ENCODE measurements at places on chromosomes 1 and 21.

GRCh38 chr21:38310646-38311485, 54.1 kb downstream of the KCNJ15 start:
- no peak for DNase-seq

- DNase-seq = no peak
Measured at GRCh38 chr1:17581389-17582123, 42.1 kb downstream of the ARHGEF10L start.

DNA sequence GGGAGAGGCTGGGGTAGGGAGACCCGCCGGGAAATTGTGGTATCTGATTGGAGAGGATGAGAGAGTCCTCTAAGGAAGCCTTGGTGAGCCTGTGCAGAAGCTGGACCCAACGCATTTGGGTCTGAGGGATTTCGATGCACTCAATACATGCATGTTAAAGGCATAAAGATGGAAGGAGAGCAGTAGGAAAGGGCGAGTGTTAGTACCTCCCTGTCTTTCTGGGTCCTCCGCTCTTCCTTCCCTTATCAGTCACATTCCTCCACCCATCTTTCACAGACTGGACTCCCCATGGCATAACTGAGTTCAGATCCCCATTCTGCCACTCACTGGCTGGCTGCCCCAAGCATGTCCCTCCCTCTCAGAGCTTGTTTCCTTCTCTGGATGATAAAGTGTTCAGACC, 7.3 kb downstream of the RGS16 start:
- DNase-seq = no peak

DNA sequence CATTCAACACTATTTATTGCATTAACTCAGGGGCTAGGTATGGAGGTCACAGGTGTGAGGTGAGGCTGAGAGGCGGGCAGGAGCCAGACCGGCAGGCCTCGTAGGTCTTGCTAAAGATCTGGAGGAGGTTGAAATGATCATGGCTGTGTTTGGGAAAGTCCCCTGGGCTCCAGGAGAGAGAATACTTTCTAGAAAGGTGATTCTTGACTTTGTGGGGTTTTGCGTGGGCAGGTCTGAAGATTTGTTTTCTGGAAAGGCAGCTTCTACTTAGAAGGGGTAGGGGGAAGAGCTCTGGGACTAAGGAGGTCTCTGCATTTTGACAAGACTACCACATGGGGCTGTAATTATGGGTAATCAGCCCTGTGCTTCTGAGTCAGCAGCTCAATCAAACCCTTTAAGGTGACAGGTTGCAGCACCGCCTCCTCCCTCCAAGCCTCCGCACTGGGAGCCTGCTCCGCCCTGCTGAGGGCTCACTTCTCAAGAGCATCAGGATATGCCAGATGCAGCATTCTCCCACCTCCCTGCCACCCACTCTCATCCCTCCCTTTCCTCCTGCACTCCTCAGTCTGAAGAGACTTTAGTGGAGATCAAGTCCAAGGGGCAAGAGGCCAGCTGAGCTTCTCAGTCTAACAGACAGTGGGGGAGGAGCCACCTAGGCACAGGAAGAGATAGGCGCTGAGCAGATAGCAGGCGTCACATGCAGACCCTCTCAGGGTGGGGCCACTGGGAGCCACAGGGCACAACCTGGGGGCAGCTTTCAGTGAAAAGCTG, 30.5 kb downstream of the SLC30A1 start:
- peak; percentile 11 for DNase-seq

GRCh38 chr1:244807138-244807537, 28.3 kb upstream of the COX20 start:
- no peak for DNase-seq

- DNase-seq = peak; percentile 53
Measured at GRCh38 chr1:201530741-201531531, 8.0 kb upstream of the NAV1 start.

DNA sequence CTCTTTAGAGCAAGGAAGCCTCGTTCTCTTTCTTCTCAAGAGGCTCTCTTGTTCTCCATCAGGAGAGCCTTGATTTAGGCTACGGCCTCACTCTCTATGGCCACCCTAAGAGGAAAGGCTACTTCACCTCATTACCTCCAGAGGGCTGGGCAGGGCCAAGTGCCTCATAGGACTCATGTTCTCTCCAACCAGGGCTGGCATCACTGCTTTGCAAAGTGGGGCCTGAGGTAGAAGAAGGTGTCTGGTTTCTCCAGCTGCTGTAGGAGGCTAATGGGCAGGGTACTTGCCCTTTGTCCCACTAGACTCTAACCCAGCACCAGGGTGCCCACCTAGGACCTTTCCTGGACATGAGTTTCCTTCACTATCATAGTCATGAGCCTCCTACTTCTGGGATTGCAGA, 2.1 kb upstream of the ATXN7L2 start:
- DNase-seq = no peak

DNA sequence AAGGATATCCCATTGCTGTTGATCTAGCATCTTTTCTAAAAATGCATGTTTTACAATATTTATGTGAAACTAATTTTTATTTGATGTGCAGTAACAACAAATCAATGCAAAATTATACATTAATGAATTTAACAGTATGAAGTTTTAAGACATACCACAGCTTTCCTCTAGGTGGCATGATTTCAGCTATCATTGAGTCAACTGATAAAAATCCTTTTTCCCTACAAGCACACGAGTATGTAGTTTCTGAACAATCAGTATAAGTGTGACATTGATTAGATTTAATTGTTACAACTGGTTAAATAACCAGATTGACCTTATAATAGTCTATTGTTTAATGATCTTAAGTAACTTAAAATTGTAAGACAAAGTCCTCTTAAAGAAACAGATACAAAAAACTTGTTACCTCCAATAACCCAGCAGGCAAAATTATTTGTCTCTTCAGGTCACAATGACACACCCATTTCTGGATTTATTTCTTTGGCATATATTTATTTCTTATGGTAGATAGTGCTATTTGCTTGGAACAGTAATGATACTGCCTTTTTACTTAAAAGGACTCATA, 5.8 kb upstream of the TGFB2 start:
- no peak for DNase-seq

GRCh38 chr1:31054349-31054748, 11.2 kb downstream of the PUM1 start:
- DNase-seq = no peak

DNA sequence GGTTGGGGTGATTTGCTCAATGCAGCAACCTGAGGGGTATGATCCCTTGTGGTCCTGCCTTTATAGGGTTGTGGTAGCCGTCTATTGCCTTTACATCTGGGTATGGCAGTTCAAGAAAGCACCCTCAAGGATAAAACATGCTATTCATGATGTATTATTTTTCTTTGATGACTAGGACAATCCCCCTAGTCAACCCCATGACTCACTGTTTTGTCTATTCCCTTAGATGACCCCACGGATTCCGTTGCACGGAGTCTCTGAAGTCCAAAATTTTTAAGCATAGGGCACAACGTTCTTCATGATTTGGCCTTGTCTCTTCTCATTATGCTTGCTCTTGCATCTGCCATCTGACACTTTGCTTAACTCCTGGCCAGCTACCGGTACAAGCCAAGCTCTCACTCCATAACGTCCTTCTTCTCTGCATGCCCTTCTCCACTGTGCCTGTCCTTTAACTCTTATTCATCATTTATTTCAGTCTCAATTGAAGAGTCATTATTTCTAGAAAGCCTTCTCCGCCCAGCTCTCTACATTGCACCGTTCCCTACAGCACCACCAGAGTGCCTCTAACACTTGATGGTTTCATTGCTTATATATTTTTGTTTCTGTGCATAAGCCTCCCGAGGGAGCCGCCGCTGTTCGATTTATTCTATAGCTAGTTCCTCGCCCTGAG, 838 bp upstream of the DISP1 start:
- no peak for DNase-seq

- no peak for DNase-seq
Measured at GRCh38 chr1:210597555-210598134, 268.9 kb downstream of the HHAT start.

DNA sequence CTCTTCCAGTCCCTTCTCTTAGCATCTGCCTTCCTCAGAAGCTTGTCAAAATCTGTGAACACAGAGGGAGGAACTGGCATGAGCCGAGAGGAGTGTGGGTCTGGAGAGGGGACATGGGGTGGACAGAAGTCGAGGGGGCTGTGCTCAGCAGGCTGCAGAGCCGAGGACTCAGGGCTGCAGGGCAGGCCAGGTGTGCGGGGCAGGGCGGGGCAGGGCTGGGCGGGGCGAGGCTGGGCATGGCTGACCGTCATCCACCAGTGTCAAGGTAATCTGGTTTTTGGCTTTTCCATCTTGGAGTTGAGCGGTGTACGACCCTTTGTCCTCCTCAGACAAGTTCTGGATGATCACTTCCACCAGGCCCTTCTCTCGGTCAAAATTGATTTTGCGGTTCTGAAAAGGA, 44.0 kb downstream of the MYOM3 start:
- no peak for DNase-seq
